ENCODE measurements at places on chromosomes 11 and 22.

- DNase-seq, result no peak
Measured at GRCh38 chr22:27772984-27773498, 28.5 kb downstream of the MN1 start.

GRCh38 chr11:6574816-6575715 lies 28.4 kb downstream of the RRP8 start:
- no peak for DNase-seq

DNA sequence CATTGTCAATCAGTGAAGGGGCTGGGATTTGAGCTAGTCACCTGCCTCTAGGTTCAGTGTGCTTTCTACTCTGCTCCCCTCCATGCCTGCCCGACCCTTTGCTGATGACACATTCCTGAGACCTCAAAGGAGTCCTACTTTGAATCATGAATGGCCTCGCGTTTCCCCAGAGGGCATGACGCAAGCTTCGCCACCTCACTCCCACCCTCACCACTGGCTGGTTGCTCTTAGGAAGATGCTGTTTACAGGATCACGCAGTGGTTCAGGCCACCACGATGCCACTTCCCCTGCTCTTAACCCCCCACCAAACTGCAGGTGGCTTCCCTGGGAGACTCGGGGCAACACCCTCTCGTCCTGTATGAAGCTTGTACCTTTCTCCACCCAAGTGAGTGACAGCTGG lies 62.9 kb upstream of the B3GAT1 start:
- no peak for DNase-seq

DNA sequence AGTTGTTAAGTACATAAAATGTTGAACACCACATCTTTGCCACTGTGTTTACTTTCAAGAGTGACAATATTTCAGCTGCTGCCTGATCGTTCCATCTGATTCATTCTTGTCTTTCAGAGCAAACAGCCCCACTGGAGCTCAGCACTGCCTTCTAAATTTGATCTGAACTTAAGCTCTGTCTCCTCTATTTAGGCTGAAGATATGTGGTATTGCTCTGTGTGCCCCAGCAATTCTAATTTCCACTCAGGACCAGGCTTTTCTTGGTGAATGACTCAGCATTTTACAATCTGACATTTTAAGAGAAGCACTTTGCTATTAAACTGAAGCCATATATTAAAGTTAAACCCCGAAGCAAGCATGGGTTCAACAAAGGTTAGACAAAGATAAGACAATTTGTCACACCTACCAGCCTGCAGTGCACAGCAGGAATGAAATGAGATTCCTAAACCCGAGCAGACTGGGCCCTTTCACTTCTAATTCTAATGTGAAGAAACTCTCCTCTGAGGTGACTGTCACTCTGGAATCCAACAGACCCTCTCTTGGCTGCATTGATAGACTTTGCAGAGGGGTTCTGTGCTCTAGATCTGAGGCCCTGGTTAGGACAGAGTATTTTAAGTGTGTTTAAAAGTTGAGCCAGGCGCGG lies 41.7 kb upstream of the PLET1 start:
- no peak for DNase-seq

- no peak for DNase-seq
Measured at GRCh38 chr11:120030411-120030810, 107.5 kb downstream of the TRIM29 start.
